ENCODE measurements at places on chromosomes 3 and 15. TPM values are rescaled to one million over a fixed set of nuclear protein-coding genes. Genes with fewer than 3 reads are reported as not detected.

HRG gene
- 0.16 TPM for total RNA-seq

COPB2 gene
- total RNA-seq: 87.2 TPM

CTSH gene
- total RNA-seq: 48.6 TPM

SEMA7A gene
- total RNA-seq: 0.37 TPM

GRCh38 chr15:60228619-60229018, 169.2 kb downstream of the ANXA2 start:
- DNase-seq: no peak

DNA sequence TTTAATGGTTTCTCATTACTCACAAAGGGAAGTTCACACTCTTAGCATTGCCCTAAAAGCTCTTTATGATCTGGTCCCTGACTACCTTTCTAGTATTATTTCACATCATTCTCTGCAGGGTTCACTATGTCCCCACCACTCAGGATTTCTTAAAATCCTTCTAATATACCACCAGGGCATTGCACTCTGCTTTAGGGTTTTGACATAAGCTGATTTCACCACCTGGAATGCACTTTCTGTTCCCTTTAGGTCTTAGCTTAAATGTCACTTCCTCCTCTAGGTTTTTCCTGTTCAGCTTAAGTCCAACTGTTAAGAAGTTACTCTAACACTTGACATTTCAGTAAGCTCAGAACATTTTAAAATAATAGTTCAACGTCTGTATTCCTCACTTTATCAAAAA, 81.7 kb downstream of the HCN4 start:
- DNase-seq: no peak

DNA sequence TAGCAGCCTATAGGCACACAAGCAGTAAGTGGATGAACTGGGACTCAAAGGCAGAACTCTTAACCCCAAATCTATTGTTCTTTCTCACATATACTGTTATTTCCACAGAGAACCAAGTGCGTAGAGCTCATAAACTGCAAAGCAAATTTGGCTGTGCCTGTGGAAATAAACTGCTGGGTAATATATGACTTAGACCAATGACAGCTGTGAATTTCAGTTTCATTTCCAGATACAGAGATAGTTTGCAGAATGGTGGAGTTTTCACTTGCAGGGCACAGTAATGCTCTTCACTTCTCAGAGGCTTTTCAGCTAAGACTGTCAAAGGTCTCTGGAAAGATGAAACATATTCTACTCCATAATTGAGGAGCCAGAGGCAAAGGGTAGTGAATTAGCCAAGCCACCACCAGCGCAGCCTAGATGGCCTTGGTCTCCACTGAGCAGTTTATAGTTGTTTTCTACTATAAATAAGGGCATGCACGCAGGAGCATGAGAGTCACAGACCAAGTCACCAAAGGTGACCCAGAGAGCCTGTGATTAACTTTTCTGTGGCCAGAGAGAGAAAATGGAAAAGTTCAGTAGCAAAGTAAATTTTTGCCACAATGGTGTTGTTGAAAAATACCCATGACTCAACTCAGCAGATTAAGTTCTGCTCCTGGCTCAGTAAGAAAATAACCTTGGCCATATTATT, 180.7 kb upstream of the GRM7 start:
- no peak for DNase-seq

DNA sequence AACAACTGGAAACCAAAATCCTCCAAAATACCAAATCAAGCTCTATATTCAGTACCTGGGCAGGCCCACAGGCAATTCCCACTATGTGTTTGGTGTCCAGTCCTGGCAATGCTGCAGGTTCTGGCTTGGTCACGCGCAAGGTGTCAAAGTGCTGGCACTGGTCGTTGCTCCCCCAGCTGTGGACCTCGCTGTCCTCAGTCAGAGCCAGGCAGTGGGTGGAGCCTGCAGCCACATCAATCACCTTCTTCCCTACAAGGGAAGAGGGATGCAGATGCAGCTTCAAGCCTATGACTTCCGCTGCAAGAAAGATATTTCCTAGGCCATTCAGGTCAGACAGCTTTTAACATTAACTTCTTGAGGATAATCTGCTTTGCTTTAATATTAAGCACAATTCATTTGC, 61.3 kb downstream of the HERC2 start:
- no peak for DNase-seq

DNA sequence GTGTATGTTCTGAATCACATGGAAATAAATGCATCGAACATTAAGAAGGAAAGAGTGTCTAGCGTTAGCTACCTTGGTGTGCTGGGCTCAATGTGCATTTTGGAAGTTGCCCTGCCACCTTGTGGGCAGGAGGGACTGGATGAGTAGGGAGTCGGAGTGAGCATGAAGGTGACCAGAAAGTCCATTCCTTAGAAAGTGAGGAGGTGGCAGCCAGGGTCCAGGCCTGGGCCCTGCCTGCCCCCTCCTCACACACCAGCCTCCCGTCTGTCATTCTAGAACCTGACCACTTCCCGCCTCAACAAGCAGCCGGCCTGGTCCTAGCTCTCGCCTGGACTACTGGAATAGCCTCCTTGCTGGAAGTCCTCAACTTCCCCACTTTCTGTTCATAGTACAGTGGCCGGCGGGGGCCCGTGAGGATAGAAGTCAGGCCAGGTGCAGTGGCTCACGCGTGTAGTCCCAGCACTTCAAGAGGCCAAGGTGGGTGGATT, 10.2 kb upstream of the GATA2 start:
- peak; percentile 40 for DNase-seq

- DNase-seq: no peak
Observed at GRCh38 chr15:40328176-40328575, 4.7 kb downstream of the INAFM2 start.

DNA sequence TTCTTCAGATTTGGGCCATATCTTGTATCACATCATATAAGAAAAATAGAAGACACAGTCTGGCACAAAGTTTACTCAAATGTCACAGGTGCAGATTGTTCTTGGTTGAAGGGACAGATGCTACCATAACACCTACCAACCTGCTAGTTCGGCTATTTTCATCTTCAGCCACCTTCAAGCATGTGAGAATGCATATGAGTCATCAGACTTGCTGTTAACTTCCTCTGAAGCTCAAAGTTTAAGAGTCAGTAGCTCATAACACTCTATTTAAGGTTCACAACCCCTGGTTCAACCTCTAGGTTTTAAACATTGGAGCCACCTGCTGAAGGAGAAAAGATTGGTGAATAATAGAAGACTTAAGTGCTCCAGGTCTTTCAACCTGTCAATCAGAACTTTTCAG, 522.8 kb downstream of the NLGN1 start:
- DNase-seq: no peak

DNA sequence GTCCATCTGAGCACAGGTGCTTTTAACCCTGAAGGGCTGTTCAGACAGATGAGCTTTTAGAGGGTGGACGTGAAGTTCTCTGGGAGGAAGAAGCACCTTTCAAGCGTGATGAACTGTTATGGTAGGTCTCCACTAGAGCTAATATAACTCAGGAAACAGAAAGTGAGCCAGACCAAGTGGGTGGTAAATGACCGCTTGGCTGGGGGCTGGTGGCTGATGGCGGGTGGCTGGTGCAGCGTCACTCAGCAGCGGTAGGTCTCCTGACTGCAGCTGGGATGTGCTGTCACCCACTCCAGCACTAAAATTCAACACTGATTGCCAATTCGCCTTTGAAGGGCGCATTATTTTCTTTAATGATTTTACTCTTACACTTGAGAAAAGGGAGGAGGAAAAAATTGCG, 31.2 kb upstream of the LACTB start:
- DNase-seq: no peak

- no peak for DNase-seq
Observed at GRCh38 chr15:25684521-25685431, 178.4 kb downstream of the ATP10A start.

GRCh38 chr3:154956815-154957214, 123.3 kb upstream of the MME start:
- no peak for DNase-seq

- DNase-seq: no peak
Observed at GRCh38 chr15:28783466-28783865, 65.0 kb downstream of the GOLGA6L7 start.

GRCh38 chr3:113200946-113201345, 10.4 kb upstream of the BOC start:
- DNase-seq: no peak

GRCh38 chr3:195005251-195005620, 265.7 kb downstream of the XXYLT1 start:
- DNase-seq: no peak
